Stimulated activated CD8-positive, alpha-beta memory T cell treated with anti-CD3 and anti-CD28 coated beads, Interleukin-4, amount 100 ng/mL, for 4 hours (primary cell): ENCODE measurements at places on chromosomes 7 and 10.

DNA sequence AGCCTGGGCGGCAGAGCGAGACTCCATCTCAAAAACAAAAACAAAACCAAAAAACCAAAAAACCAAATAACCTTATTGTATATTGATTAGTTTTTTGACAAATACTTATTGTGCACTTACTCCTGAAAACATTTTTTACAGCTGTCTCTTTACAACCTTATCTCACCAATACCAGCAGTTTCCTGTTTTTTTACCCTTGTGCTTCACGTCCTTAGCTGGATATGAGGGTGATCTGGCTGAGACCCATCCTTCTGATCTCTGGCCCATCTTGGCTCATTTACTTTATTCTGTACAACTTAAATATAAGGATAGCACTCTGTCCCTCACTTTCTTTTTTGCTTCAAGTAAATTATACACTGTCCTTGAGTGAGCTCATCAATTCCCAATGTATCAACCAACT, 104.6 kb upstream of the DNAJB12 start:
- no peak for DNase-seq

- DNase-seq: no peak
Measured at GRCh38 chr10:125079091-125079600, 81.2 kb downstream of the CTBP2 start.

DNA sequence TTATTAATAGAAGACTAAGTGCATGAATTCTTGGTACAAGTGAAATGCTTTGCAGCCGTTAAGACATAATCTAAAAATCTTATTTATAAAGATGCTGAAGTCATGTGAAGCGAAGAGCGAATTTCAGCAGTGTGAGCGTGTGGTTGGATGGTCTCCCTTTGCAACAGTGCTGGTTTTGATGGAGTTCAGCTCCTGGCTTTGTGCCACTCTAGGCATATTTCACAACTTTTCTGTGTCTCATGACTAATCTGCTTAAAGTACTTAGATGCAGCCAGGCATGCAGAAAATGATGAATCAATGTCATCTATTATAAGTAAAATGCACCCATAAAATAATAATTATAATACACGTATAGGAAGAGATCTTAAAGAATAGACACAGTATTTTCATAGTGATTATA, 107.2 kb upstream of the TCERG1L start:
- no peak for DNase-seq

- DNase-seq: no peak
Measured at GRCh38 chr7:90453931-90454330, 15.5 kb upstream of the PTTG1IP2 start.

GRCh38 chr7:28202222-28202621, 21.6 kb upstream of the JAZF1 start:
- no peak for DNase-seq

- DNase-seq: no peak
Measured at GRCh38 chr7:77765481-77765880, 32.8 kb downstream of the TMEM60 start.

GRCh38 chr7:81138870-81139269, 220.0 kb upstream of the SEMA3C start:
- no peak for DNase-seq

- DNase-seq: no peak
Measured at GRCh38 chr10:3420527-3421469, 248.2 kb upstream of the PITRM1 start.

DNA sequence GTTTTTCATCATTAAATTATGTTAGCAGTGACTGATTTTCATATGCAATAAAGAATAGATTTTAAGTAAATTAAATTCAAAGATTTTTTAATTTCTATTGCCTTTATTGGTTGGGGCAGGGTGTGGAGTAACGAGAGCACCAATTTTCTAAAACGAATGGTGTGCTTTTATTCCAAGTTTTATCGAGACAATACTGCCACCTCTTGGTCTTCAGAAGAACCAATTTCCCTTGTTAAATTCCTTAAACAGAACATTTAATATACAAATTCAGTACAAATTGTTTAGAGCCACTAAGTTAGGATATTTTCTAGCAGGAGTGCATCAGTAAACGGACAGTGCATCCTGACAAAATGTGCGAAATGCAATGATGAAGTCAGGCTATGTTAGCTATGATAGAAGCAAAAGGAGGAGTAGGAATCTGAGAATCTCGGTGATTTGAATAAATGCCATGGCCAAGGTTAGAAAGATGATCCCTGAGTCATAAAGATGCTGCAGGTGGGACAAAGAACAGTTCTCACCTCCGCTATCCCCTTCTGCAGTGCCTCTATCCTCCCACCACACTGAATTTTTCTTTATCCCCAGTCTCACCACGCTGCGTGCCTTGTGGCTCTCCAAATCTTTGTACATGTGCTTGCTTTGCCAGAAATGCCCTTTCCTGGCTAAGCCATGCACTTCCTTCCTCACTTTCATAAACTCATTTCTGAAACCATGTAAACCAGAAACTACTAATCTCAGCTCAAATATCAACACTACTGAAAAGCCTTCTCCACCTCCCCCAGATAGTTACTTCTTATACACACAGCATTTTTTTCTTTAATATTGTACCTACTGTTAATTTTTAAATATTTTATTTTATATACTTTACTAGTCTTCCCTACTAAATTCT, 31.9 kb upstream of the AGBL3 start:
- DNase-seq: no peak

DNA sequence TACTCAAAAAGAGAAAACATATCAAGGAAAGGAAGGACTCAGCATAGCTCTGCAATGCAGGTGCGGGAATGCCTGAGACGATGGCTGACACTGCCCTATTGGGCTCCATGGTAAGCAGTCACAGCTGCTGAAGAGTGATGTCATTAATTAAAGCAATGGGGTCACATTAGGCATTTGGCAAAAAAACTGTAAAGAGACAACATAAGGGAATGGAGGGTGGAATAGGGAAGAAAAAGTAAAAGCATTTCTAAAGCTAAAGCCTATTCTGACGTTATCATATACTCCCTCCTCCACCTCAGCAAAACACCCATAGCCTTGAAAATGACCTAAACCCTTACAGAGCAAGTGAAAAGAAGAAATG, 38.5 kb upstream of the SPOCK2 start:
- DNase-seq: no peak

DNA sequence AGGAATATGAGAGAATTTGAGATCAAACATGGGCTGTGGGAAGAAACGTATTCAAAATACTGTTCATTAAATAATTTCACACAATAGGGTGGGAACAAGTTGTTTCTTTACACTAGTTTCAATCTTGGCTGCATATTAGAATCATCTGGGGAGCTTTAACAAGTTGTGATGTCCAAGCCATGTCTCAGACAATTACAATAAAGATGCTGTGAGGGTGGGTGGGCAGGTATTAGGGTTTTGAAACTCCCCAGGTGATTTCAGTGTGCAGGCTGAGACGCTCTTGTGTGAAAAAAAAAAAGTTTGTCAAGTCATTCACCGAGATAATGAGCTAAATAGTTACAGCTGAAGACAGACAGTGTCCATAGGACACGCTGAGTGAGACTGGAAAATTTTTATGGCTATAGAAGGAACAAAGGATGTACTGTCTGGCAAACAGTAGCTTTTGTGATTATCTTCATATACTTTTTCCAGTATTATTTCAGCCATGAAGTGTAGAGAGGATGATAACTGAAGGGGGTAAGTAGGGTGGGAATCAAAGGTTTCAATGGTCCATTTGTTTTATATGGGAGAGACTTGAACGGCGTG, 12.6 kb upstream of the LAMB4 start:
- DNase-seq: no peak
